ENCODE measurements at places on chromosomes 3 and 15.

GRCh38 chr3:52110502-52110901 is 43.7 kb downstream of the POC1A start:
- DNase-seq = no peak

DNA sequence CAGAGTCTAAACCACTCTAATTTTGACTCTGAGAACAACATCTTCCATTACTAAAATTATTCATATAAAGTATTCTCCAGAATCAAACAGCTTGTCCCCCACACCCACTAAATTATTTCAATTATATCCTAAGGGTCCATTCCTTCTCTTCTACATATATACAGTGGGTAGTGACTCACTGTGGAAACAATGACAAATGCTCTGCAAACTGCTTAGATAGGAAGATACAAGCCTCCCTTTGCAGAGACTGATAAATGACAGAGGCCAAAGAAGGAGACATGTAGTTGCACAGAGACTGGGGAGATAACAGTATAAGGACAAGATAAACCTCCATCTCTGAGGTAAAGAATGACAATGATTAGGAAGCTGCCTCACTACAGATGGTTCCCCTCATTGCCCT is 1087.4 kb downstream of the AGBL1 start:
- no peak for DNase-seq

DNA sequence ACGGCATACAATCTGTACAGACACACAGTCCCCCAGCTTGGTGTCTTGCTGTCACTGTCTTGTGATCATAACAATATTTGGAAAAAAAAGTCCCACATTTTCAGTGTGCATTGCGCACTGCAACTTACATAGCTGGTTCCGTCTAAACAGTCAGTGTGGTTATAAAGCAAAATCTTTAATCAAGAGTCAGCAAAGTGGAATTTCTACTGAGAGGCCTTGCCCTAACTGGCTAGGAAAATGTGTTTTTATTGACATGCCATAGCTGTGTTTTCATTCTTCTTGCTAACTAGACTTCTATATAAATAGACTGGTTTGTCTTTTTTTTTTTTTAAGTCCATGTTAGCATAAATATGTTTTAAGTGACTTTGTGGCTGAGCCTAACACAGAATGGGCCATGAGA is 174.8 kb downstream of the POLR2M start:
- DNase-seq = no peak

DNA sequence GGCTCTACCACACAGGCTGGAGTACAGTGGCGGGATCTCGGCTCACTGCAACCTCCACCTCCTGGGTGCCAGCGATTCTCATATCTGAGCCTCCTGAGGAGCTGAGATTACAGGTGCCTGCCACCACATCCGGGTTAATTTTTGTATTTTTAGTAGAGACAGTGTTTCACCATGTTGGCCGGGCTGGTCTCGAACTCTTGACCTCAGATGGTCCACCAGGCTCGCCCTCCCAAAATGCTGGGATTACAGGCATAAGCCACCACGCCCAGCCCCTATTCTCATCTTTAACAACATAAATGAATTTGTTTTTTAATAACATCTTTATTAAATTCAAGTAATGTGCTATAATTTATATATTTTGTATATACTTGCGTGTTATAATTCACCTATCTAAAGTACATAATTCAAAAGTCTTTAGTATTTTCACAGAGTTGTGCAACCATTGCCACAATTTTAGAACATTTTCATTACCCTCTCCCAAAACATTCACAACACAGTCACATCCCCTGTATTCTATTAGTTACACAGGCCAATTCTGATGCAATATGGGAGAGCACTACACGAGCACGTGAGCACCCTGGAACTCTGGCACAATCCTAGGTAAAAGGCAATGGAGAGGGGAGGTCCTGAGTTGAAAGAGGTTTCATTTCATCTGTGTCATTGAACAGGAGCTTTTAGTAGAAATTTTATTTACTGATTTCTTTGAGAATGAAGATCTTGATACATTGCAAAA is 21.2 kb upstream of the MTMR14 start:
- no peak for DNase-seq

DNA sequence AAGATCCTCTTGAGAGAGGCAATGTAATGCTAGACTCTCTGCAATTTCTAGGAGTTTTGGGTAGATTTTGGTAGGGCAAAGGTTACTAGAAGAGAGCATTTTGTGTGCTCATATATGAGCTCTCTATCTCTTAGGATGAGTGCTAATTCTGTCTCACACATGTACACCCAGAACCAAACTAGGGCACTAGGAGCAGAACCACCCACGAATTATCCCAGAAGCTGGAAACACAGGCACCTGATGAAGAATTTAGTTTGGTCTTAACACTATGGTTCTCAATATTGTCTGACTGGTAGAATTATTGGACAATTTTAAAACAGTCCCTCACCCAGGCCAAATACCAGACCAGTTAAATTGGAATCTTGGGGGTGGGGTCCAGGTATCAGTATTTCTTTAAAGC is 94.8 kb downstream of the PRICKLE2 start:
- DNase-seq = no peak

- DNase-seq = no peak
Observed at GRCh38 chr15:80502782-80503181, 98.6 kb downstream of the ARNT2 start.

- no peak for DNase-seq
Observed at GRCh38 chr3:128429275-128429674, 37.4 kb downstream of the DNAJB8 start.
